ENCODE measurements at places on chromosomes 3 and 15. TPM values are rescaled to one million over a fixed set of nuclear protein-coding genes. Genes with fewer than 3 reads are reported as not detected.

Gene CAMK2N2
- polyA plus RNA-seq = not detected

Gene CALML4
- polyA plus RNA-seq = 3.1 TPM

Gene MCCC1
- 14.3 TPM for polyA plus RNA-seq

Gene FSTL1
- 0.15 TPM for polyA plus RNA-seq

Gene CDHR4
- polyA plus RNA-seq = 0.18 TPM

Gene HIGD2B
- not detected for polyA plus RNA-seq

Gene RHO
- 0.04 TPM for polyA plus RNA-seq

Gene ROPN1
- polyA plus RNA-seq = not detected

Gene SNX22
- polyA plus RNA-seq = 305 TPM

Gene THBS1
- 0.42 TPM for polyA plus RNA-seq

Gene CYP11A1
- not detected for polyA plus RNA-seq

Gene A4GNT
- not detected for polyA plus RNA-seq

Gene GOLGA8M
- polyA plus RNA-seq = 0.28 TPM

Gene KBTBD13
- not detected for polyA plus RNA-seq

Gene PRICKLE2
- 0.12 TPM for polyA plus RNA-seq

Gene RETNLB
- not detected for polyA plus RNA-seq

Gene WDR72
- polyA plus RNA-seq = not detected

Gene MEX3B
- 0.40 TPM for polyA plus RNA-seq

Gene LRRC34
- polyA plus RNA-seq = 3.5 TPM

Gene BCHE
- not detected for polyA plus RNA-seq

Gene PLS1
- polyA plus RNA-seq = 0.13 TPM

Gene CDCP1
- polyA plus RNA-seq = not detected

Gene PRR20G
- polyA plus RNA-seq = not detected

Gene C3orf62
- polyA plus RNA-seq = 8.7 TPM

Gene PIERCE2
- polyA plus RNA-seq = 0.23 TPM

Gene ANP32A
- 38.7 TPM for polyA plus RNA-seq

Gene PIAS1
- polyA plus RNA-seq = 30.4 TPM

Gene IL5RA
- polyA plus RNA-seq = 2.6 TPM

Gene LSM3
- 4.2 TPM for polyA plus RNA-seq
